ENCODE measurements at places on chromosomes 13 and 19. TPM values are rescaled to one million over a fixed set of nuclear protein-coding genes. Genes with fewer than 3 reads are reported as not detected.

The FCER2 gene
- not detected for total RNA-seq

The PALM gene
- 130 TPM for total RNA-seq

DNA sequence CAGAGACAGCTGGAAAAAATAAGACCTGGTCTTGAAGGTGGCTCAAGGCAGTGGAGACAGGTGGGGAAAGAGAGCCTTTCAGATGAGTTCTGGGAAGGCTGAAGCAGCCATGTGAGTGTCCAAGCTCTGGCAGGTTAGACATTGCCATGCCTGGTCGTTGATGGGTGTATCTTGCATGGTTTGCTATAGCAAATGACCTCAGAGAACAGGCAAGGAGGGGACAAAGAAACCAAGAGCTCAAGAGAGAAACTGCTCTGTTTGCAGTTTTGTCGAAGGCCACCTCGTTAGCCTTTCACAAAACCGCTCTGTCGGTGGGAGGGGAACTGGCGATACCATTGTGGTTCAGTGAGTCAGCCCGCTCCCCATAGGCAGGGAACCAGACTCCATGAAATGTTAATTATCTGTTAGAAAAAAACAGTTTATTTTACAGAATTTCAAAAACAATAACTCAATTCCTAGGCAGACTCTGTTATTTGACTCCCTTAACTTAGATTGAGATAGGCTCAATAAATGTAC lies 82.8 kb upstream of the ARGLU1 start:
- no peak overlapping the region for H3K27ac ChIP-seq
- no peaks in the 10 kb centered on the region for H3K27me3 ChIP-seq
- no peaks in the 10 kb centered on the region for H3K4me1 ChIP-seq

DNA sequence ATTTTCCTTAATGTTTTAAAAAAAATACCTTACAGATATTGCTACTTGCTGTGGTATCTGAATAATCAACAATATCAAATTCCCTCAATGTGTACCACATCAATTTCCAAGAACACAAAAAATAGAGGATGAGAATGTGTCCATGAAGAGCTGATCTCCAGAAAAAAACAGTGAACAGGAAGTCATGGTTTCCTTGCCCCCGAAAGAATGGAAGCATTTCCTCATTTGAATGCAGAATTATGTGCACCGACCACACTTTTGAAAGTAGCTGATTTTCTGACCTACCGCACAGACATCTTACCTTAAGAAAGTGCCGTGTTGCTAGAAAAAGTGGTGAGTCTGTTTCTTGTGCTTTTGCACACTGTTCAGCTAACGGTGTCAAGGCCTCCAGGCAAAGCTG lies 13.4 kb upstream of the EEF1AKMT1 start:
- no peak for DNase-seq

- H3K27ac ChIP-seq: no peak overlapping the region
- no peaks in the 10 kb centered on the region for H3K36me3 ChIP-seq
- H3K4me1 ChIP-seq: no peaks in the 10 kb centered on the region
- no peak for DNase-seq
These were observed 8.7 kb upstream of the IZUMO2 start for GRCh38 chr19:50171752-50172151.

DNA sequence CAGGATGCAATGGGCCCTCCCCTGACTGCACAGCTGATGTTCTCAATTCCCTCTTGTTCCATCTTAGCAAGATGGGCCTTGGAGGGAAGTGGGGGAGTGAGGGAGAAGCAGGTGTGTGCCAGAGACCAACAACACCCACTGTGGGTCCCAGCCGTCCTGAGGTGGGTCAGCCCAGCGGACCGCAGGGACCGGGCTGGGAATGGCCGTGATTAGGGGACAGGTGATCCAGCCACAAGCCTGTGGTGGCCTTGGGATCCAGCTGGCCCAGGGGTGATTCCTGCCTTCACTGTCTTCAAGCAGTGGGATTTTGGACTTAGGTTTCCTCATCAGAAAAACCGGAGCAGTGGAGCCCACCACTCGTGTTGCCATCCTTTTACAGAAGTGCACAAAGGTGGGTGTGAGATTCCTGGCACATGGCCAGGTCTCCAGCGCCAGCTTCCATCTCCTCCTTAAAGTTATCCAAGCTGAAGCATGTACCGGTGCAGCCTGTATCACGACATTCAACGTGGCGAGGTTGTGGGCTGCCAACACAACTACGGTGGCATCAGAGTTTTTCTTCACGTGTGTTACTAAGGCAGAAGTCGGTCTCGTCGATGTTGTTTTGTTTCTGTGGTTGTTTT lies 9.0 kb upstream of the ATP11A start:
- H3K27me3 ChIP-seq: no peaks in the 10 kb centered on the region
- no peaks in the 10 kb centered on the region for H3K4me1 ChIP-seq
- DNase-seq: no peak
- H3K4me3 ChIP-seq: no peak overlapping the region
- no peak overlapping the region for H3K27ac ChIP-seq

DNA sequence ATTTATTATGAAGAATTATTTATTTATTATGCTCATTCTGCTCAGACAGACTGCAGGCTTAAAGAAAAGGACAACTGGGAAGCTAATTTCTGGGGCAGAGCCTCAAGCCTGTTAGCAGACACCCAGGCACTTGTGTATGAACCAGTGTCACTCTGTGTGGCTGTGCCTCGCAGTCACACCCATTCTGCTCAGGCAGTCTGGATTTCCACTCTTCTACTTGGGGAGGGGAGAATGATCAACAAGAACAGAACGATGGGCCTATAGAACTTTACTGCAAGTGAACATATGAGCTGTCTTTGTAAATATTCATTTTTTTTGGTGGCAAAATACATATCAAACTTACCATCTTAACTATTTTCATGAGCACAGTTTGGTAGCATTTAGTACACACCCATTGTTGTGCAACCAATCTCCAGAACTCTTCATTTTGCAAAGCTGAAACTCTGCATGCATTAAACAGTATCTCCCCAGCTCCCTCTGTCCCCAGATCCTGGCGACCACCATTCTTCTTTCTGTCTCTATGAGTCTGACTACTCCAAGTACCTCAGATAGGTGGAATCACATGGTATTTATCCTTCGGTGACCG lies 181.7 kb downstream of the NUFIP1 start:
- no peak for DNase-seq
- H3K27me3 ChIP-seq: no peaks in the 10 kb centered on the region
- H3K4me1 ChIP-seq: peaks cover 9% of the 10 kb centered on the region
- no peak overlapping the region for H3K27ac ChIP-seq
- H3K36me3 ChIP-seq: no peaks in the 10 kb centered on the region
